NCI-H510A (cell line): ENCODE measurements at places on chromosomes 3 and 15.

DNA sequence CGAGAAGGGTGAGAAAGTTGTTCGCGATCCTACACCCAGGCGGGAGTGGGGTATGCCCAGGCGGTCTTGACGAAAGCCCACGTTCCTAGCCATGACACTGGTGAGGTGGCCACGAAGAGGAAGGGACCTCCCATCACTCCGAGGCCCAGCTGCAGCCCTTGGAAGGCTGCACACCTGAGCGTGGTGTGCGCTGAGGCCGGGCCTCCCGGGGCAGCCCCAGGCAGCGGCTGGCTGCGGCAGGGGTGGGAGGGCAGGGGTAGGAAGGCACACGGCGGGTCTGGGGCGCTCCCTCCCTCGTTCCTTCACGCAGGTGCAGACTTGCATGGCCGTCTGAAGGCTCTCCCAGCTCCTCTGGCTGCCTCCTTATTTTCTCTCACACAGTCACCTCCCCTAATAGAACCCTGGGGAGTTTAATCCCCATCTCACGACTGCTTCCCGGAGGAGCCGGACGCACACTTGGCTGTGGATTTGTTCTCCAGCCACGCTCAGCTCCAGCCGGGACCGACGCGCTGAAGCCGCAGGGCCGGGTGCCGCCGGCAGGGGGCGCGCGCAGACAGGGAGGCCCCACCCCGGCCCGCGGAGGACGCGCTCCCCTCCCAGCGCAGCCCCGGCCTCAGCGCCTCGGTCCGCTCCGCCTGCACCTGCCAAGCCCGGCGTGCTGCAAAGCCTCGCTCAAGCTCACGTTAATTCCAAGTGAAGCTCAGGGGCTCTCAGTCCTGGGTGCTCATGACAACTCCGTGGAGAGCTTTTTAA, 37.8 kb upstream of the MUC4 start:
- DNase-seq: no peak

GRCh38 chr15:83918011-83918410, 264.1 kb downstream of the ADAMTSL3 start:
- no peak for DNase-seq

GRCh38 chr3:179355996-179356395, 8.5 kb downstream of the MFN1 start:
- DNase-seq: no peak

GRCh38 chr3:8239718-8240695, 261.6 kb upstream of the LMCD1 start:
- no peak for DNase-seq

DNA sequence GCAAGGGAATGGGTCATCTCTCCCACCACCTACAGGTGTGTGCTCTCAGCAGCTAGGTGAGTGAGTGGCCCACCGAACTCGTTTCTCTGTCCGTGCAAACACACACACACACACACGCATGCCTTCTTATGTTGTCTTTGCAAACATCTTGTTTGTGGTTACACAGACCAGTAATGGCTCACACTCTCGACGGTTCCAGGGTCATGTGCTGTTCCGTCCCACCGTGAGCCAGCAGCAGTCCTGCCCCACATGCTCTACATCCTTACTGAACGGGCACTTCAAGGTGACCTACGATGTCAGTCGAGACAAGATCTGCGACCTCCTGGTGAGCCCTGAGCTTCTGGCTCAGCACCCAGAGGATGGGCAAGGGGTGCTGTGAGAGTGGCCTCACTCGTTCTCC, 4.3 kb downstream of the ITIH1 start:
- DNase-seq: no peak
